Activated CD4-positive, alpha-beta T cell treated with anti-CD3 and anti-CD28 coated beads, Interleukin-2, amount 50 U/mL, for 4 hours (primary cell): ENCODE measurements at places on chromosomes 1 and 21.
A peak's percentile ranks its signal among the peaks of the same experiment; 100 is the strongest.

DNA sequence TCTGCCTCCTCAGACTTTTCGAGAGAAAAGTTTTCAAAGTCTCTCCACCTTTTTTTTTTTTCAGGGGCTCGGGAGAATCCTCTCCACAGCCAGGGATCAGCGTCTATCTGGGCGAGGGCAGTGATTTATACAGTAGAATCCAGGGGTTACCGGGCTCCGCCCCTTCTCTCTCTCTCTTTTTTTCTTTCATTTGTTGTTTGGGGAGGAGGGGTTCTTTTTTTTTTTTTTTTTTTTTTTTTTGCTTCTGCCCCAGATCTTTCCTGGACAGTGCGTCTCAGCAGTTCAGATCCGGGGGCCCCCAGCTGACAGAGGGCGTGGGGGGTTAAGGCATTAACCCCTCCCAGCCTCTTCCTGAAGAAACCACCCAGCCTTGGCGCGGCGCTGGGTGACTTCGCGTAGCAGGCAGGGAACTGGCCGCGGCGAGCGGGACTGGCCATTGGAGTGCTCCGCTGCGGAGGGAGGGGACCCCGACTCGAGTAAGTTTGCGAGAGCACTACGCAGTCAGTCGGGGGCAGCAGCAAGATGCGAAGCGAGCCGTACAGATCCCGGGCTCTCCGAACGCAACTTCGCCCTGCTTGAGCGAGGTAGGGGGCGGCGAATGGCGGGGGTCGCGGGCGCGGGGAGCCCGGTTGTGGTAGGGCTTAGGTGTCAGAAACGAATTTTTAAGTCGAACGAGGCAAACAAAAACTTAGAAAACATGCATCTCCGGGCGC, at the start of gene S1PR1:
S1PR1 (plus strand) TSS at position 504 of the 713 bp plus-strand sequence. CDS start 1,966 bp downstream, outside the sequence.
- peak; percentile 73 for DNase-seq

- DNase-seq: no peak
These were observed 6.1 kb upstream of the GJB3 start for GRCh38 chr1:34774957-34775356.

- no peak for DNase-seq
These were observed 38.9 kb upstream of the SRP9 start for GRCh38 chr1:225738763-225739162.

GRCh38 chr1:30188999-30189398, 534.4 kb downstream of the MATN1 start:
- DNase-seq: no peak

GRCh38 chr1:236865818-236866155, 70.7 kb downstream of the MTR start:
- DNase-seq: no peak

DNA sequence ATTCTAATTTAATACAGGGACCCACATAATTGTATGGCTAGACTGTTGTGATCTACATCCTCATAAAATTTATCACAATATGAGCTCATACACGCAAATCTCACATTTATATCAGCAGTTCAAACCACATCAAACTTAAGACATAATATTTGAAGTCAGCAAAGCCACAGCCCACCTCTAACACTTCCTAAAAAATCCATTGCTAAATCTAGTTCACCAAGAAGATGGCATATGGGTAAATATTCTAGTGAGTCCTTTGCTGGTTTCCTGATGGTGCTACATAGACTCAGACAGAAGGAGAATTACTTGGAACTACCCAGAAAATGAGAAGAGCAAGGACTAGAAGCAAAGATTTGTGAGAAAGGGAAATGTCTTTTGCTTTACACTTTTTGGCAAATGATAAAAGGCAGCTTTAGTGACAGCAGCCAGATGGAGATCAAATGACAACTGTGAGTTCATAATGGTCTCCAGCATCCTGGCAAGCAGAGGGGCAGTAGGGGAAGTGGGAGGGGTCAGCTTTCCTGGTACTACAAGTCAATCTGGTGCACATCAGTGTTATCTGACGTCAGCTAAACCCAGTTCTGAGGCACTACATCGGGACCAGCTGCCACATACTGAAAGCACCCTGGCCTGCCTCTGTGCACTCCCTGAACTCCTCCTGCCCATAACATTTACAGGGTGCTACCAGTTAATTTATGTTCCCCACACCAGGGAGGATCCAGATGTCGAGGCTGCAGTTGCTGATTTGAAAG, 10.6 kb upstream of the GADD45A start:
- DNase-seq: peak; percentile 13

DNA sequence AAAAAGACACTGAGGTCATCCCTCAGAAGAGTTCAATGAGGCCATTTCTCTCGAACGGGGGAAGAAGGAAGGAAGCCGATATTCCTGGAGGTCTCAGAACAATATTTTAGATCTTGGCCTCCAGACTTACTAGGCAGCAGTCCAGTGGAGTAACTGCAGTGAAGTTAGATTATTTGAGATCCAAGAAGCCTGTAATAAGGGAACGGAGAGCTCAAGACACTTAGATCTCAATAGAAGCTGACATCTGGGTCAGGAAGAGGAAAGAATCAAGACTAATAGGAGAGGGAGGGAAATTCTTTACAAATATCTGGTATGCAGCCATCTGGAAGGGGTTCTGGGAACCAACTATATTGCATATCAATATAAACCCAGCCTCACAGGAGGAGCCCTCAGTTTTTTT, 13.6 kb upstream of the ENAH start:
- no peak for DNase-seq

DNA sequence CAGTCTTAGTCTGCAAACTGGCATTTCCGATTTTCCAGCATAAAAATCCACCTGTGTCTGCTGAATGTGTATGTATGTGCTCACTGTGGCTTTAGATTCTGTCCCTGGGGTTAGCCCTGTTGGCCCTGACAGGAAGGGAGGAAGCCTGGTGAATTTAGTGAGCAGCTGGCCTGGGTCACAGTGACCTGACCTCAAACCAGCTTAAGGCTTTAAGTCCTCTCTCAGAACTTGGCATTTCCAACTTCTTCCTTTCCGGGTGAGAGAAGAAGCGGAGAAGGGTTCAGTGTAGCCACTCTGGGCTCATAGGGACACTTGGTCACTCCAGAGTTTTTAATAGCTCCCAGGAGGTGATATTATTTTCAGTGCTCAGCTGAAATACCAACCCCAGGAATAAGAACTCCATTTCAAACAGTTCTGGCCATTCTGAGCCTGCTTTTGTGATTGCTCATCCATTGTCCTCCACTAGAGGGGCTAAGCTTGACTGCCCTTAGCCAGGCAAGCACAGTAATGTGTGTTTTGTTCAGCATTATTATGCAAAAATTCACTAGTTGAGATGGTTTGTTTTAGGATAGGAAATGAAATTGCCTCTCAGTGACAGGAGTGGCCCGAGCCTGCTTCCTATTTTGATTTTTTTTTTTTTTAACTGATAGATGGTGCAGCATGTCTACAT, 2.5 kb upstream of the OLFML3 start:
- no peak for DNase-seq

DNA sequence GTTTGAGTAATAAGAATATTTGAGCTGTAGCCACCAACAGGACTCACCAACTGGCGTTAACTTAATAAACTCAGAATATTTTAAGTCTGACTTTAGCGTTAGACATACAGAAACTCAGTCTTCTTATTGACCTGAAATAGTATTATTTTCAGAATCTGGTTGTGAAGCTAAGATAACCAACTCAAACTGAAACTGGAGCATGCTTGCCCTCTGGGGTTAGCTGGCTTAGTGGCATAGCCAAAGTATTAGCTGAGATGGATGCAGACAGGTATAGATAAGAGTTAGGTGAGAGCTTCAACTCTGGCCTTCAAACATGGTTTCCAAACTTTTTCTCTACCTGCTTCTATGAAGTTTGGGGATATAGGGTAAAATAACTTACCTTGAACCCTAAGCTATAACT, 40.5 kb downstream of the AMY1C start:
- no peak for DNase-seq

DNA sequence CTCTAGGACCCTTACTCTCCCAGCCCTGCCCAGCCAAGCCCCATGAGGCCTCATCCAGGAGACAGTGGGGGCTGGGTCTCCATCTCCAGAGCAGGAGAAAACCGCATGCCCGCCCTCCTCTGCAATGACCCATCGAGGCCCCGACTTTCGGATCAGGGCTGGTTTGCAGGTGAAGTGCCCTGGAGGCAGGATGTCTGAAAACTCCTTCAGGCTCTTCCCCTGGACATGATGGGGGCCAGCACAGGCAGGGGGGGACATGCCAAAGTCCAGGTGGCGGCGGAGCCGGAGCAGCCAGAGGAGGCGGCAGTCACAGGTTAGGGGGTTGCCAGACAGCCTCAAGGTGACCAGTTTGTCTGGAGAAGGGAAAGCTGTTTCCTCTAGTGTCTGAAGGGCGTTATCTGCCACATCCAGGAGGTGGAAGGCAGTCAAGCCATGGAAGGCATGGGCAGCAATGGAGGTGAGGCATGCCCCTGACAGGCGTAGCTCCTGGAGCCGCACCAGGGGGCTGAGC, 3.9 kb downstream of the LINGO4 start:
- no peak for DNase-seq

- DNase-seq: peak; percentile 67
These were observed 1.6 kb downstream of the SPEN start for GRCh38 chr1:15848929-15849774.

DNA sequence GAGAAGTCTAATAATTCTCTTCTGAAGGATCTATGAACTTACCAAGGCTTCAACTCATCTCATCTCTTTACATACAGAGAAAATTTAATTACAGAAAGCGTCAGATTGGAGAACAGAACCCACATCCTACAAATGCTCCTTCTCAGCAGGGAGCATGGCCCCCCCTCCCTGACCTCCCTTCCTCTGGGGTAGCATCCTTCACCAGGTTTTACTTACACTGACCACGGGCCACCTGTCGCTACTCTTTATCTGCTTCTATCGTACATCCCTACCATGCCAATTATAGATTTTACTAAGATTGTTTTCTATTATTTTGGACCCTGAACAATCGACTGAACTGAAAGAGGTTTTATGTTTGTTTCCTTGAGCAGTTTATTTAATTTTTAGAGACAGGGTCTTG, 25.8 kb downstream of the RIPPLY3 start:
- no peak for DNase-seq
